ENCODE measurements at places on chromosomes 7 and 10.

DNA sequence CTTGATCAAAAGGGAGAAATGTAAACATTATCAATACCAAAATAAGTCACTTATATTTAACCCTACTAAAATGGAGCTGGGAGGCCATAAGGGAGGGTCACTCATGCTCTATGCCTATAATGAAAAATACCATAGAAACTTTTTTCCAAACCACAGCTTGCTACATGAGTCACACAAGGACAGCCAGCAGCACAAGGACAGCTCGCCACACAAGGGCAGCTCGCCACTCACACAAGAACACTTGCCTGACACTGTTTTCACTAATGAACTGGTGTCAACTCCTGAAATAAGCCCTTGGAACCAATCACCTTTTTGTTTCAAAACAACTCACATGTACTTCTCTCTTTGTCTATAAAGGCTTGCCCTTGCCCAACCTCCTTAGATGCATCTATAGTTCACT is 43.3 kb downstream of the FRMPD2 start:
- no peak for DNase-seq

GRCh38 chr7:135158874-135159273 is 11.0 kb downstream of the TMEM140 start:
- DNase-seq = no peak

GRCh38 chr7:112199672-112200071 is 6.5 kb downstream of the DOCK4 start:
- no peak for DNase-seq

DNA sequence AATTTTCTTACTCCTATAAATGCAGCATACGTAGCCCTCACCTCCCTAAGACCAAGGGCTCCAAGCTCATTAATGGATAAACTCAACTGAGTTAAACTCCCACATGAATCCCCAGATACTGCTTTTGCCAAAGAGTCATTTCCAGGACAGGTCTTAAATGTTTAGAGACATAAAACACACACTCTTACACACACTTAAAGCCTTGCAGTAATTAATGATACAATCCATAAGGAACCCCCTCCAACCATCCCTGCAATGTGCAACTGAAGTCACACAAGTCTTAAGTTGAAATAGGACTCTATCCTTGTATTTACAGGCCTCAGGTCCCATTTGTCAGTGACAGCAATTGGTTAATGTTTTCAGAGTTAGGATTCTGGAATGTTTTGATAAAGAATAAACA is 194.1 kb downstream of the FANK1 start:
- DNase-seq = no peak

DNA sequence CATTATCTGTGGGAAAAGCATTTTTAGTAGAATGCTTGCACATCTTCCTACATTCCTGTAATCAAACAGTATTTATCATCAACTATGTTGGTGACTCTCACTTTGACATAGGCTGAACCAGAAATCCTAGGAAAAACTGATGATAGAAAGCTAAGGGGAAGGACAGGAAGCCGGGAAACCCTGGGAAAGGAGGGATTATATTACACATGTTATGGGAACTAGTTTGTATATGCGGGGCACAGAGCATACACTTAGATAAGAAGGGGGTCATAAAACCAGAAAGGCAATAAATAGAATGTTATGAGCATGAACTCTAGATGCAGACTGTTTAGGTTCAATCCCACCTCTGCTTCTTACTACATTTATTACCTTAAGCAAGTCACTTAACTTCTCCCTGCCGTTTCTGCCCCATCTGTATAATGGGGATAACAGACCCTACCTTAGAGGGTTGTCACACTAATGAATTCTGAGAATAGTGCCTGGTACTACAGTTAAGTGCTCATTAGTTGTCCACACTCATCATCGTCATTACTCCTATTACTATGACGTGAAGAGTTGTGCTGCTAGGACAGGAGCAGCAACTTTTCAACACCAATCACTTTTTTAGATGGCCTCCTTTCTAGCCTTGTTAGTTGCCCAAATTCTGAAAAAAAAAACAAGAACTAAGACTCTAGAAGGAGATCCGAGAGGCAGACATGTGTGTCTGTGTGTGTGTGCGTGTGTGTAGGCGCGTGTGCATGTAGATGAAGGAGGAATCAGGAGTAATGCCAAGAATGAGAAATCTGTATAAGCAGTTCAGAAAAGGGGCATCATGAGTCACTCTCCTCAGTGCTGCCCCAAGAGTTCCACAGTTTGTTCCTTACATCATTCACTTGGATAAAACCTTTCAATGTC is 52.2 kb downstream of the KMT2C start:
- no peak for DNase-seq

DNA sequence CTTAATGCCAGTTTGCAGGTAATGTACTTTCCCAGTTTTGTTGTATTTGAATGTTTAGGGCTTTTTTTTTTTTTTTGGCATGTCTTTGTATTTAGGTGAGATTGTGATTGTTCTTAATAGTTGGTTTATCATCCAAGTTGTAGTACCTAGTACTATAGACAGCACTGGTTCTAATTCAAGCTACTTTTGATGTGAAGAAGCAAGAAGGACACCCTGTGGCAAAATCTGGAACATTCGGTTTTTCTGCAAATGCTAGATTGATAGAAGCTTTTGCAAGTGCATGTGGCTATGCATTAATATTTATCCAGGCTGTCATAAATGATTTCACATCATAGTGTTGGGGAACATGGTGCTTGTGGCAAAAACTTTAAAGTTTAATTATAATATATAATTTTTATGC is 248.9 kb downstream of the FOXP2 start:
- no peak for DNase-seq

GRCh38 chr10:132265890-132266496 is 41.8 kb downstream of the STK32C start:
- no peak for DNase-seq

DNA sequence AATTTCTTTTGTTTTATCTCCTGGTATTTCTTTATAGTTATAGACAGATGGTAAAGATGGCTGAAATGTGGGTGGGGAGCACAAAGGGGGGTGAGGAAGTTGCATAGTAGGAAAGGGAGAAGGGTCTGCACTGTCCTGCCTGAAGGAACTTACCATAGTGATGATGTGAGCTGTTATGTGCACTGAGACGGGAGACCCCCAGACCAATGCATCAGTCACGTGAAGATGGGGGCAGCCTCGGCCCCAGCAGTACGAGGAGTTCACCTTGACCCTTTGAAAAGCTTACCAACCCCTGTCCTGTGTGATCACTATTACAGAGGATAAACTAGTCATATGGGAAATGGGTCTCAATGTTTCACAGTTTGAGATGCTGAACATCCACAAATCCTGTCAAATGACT is 316.3 kb downstream of the TNS3 start:
- DNase-seq = no peak

GRCh38 chr7:54969208-54969967 is 49.4 kb upstream of the EGFR start:
- DNase-seq = no peak

- DNase-seq = no peak
Observed at GRCh38 chr10:114504769-114505579, 100.7 kb upstream of the AFAP1L2 start.

DNA sequence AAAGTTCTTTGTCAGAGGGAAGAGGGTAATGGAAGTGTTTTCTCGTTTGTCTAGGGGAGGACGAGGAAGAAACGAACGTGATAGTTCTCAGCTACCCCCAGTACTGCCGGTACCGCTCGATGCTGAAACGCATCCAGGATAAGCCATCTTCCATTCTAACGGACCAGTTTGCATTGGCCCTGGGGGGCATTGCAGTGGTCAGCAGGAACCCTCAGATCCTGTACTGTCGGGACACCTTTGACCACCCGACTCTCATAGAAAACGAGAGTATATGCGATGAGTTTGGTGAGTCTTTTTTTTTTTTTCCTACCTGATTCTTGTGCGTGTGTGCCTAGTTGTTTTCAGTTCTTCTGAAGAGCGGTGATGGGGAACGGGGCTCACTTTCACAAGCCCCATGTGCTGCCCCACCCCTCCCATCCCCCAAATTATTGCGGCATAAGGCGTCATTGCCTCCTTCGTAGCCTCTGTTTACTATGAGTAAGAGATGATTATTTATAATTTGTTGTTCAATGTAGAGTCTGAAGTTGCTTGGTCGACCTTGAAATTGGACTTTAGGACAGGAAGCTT is 98.6 kb downstream of the ARID5B start:
- DNase-seq = no peak

GRCh38 chr7:52791176-52791700 is 244.2 kb upstream of the POM121L12 start:
- DNase-seq = no peak

GRCh38 chr10:100307684-100308083 is 21.2 kb upstream of the BLOC1S2 start:
- DNase-seq = no peak

- DNase-seq = no peak
Observed at GRCh38 chr10:71241114-71241829, 28.9 kb downstream of the UNC5B start.

GRCh38 chr7:148806187-148806586 is 77.9 kb downstream of the EZH2 start:
- no peak for DNase-seq

DNA sequence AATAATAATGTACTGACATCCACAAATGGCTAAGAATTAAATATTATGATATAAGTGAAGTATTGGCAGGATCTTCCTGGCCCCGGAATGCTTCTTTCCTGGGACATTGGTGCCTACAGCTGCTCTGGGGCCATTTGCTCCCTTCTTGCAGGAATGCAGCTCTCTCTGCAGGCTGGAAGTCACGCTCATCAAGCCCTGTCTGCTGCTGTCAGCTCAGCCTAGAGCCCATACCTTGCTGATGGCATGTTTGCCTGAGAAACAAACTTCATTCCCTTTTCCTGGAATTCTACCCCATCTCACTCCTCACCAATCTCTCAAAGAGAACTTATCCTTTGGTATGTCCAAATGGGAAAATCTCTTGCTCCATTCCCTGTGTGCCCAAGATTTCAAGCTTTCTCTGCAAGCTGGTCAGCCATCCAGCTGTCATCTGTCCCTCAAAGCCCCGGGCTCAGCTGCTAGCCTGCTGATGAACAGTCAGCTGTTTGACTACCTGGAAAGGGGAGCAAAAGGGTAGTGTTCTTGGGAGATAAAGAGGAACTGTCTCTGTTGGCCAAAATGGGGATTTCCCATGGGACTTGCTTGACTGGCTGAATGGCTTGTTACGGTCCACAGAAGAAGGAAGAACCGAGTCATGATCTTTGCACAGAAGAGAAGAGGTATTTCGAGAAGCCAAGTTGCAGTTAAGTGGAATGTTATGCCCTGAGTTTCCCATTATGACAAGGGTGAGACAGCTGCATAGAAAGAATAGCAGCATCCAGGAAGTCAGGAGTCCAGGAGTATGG is 12.0 kb upstream of the RASSF4 start:
- no peak for DNase-seq

DNA sequence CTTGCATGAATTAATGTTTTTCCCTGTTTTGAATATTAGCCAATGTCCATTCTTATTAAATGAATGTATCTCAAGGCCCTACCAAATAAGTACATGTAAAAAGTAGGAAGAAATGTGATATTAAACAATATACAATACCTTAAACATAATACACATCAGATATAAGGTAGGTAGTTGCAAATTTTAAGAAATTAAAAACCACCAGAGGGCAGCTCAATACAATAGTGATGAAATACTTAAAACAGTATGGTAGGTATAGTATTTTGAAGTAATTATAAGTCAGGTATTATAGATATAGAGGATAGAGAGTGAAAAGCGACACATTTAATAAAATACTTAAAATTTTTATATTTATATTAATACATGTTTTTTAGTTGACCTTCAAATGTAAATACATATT is 43.6 kb upstream of the CDK14 start:
- DNase-seq = no peak

GRCh38 chr10:37976880-37977203 is 395 bp upstream of the ZNF25 start:
- DNase-seq = no peak

DNA sequence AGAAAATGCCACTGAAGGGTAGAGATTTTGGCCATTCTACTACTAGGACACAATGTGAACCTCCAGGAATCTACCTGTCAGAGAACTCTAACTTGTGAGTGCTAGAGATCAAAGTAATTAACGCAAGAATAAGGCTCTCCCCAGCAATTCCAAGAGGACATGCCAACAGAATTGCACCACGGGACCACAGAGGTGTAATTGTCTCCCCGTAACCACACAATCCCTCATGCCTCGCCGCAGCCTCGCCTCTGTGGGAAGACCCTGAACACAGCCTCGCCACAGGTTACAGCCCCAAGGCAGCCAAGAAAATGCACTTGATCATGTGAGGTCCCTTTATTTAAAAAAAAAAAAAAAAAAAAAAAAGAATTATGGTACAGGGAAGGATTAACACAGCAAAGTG is 29.5 kb downstream of the CDCA7L start:
- no peak for DNase-seq
